MG63 (cell line): ENCODE measurements at places on chromosomes 4 and X.

DNA sequence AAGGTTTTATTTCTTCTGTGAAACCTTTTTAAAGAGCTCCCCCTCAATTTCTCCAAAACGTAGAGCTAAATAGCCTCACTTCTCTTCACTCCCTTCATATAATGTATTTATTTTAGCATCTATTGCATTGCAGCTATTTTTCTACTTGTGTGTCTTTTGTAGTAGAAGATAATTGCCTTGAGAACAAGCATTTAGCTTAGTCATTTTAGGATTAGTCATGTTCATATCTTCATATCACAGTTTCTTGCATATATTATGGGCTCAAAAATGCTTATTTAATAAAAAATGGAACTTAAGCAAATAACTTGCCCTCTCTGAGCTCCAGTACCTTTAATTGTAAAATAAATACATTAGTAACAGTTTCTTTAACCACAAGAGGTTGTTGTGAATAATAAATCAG, 72.1 kb upstream of the SPANXC start:
- DNase-seq: no peak

DNA sequence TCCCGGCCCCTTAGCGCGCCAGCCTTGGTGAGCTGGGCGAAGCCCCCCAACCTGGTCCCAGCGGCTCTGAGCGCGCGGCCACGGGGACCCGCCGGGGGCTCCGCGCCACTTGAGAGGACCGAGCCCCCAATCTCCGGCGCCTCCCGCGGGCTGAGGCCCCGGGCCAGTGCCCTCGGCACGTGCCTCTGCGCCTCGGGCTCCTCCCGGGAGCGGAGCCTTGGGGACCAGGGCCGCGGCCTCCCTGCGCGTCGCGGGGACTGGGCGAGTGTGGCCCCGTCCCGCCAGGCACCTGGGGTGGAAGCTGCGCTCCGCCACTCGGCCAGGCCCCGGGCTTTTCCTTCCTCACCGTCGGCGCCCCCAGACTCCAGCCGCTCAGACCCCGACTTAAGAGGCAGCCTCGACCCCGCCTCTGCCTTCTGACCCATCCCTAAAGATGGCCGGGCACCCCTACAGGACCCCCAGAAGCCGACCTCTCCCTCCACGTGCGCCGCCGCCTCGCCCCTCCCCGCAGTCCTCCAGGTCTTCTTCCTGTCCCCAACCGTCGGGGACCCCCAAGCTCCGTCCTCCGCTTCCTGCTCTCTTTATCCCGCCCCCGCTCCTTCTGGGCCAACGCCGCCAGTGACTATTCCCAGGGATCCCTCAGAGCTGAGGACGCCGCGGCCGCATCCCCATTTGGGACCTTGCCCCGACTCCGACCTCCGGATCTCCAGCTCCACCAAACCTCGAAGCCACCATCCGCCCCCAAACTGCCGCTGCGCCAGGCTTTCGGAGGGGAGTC, 752 bp downstream of the ERAS start:
- no peak for DNase-seq

GRCh38 chr4:141216002-141216761, 4.5 kb upstream of the ZNF330 start:
- DNase-seq: no peak

- no peak for DNase-seq
Observed at GRCh38 chr4:26931451-26931850, 70.8 kb downstream of the STIM2 start.
